Cerebellum (tissue), 4 donors: ENCODE measurements at places on chromosomes 4 and X.

GRCh38 chr4:7821245-7822136, 118.2 kb downstream of the AFAP1 start:
- no peak for DNase-seq

DNA sequence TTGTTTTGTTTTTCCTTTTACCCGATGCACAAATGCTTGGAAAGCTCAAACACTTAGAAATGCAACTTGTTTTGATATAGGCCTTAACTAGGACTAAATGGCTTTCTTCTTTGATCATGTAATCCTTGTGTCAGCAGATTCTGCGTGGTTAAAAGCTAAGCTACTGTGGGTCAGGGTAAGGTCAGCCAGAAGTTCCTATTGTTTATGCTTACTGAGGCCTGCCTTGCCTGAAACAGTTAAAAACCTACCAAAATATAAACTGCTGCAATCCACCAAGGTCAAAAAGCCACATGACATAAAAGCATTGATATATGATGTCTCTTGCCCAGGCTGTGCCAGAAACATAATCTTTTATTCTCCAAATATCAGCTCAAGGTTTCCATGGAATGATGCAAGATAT, 223.4 kb downstream of the FAM47B start:
- no peak for DNase-seq

DNA sequence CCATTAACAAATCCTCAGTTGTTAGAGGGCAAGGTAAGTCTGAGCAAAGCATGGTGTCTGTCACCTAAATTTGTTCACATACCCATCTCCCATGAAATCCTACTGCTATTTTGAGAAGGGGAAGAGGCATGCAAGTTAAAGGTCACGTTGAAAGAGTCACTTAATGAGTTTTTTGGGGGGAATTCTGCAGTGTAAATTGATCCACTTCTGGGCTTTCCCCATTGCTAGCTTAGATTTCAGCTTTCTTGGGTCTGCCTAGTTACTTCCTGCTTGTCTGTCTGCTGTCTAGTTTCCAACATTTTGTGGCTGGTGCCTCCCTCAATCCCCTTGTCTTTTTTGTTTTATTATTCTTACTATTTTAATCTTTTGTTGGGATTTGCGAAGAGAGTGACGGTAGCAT, 32.0 kb downstream of the CEP135 start:
- no peak for DNase-seq

DNA sequence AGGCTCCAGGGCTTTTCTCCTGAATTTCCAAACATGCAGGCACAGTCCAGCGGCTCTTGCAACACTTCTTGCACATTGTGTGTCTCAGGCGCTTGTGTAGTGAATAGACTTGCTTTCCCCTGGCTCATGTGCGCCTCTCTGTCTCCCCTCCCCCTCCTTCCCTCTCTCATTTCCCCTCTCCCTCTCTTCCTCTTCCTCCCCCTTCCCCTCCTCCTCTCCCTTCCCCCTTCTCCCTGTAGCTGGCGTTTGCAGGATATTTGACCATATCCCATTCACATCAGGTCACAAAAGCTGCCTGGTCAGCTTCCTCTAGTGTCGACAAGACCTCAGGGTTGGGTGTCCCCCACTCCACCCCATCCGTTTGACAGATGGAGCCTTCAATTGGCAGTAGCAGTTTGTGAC, 2.4 kb downstream of the CHST7 start:
- no peak for DNase-seq

DNA sequence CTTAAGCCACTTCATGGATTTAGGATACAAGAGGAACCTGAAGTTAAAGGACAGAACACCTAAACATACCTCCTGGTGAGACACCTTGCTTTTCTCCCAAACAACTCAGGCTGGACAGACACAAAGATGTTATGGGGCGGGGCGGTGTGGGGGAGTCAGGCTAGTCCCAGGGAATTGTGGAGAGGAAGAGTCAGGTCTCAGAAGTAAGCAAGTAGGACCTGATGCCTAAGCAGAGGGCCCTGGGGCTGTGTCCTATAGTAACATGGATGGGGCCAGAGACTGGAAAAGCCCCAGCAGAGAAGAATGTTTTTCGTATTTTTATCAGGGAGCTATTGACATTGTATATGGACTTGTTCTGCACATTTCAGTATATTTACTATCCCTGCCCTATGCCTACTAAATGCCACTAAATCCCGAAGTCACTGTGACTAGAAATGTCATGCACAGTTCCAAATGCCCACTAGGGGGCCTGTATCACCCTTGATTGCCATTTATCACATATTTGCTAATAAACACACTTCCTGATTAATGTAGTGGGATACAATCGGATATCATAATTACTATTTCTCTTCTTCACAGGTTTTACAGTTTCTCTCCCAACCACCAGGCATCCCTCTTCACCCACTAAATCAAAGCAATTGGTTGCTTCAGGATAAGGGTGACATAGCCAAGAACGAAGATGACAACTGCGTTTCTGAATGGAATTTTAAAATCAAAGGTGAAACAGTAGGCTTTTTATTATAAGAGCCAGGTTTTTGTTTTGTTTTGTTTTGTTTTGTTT, 23.8 kb upstream of the ARHGAP10 start:
- peak; percentile 6 for DNase-seq

DNA sequence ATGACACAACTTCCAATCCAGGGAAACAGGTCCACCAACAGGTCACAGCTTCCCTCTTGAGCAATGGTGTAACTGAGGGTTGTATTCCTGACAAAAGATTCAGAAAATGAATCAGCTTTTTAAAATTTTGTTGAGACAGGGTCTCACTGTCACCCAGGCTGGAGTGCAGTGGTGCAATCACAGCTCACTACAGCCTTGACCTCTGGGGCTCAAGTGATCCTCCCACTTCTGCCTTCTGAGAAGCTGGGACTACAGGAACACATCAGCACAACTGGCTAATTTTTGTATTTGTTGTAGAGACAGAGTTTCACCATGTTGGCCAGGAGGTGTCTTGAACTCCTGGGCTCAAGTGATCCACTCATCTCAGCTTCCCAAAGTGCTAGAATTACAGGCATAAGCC, 43.7 kb downstream of the SAT1 start:
- no peak for DNase-seq

- no peak for DNase-seq
Measured at GRCh38 chr4:120443116-120443515, 376.5 kb upstream of the MAD2L1 start.

GRCh38 chr4:111960241-111960667, 185.0 kb upstream of the FAM241A start:
- DNase-seq = no peak

DNA sequence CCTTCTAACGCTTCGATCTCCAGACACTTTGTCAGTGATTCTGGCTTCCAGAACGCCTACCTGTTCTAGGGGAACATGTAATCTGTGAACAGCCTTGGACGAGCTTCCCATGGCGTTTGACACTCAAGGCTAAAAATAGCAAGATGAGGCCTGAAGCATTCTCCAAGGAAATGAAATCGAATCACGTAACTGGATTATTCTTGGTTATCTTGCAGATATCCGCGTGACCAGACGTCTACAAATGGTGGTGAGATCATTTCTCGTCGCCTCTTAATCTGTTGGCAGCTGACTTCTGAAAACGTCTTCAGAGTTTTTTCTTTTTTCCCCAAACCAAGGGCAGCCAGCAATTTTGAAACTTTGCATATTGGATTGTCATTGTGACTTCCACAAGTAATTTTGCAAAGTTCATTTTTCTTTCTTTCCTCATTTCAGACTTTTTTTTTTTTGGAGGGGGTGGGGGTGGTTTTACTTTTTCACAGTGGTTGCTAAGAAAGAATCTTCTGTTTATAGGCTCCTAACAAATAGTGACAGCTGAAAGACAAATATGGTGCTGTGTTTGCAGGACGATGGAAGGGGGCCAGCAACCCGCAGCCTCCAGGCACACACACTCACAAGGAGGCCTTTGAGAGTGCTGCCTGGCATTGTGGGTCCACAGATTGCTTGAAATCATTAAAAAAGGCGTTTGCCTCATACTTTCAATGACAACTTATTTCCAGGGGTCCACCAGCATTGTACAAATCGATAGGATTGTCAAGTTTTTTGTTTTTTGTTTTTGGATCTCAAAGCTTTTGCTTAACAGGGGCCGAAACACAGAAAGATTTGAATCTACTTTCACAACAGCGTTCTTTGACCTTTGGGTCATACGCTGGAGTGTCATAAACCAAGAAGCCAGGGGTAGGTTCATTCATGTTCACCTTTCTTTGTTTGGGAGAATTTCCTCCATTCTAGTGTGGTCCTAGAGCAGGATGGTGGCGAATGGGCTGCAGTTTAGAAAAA, 32.4 kb upstream of the PDLIM3 start:
- DNase-seq = peak; percentile 58

DNA sequence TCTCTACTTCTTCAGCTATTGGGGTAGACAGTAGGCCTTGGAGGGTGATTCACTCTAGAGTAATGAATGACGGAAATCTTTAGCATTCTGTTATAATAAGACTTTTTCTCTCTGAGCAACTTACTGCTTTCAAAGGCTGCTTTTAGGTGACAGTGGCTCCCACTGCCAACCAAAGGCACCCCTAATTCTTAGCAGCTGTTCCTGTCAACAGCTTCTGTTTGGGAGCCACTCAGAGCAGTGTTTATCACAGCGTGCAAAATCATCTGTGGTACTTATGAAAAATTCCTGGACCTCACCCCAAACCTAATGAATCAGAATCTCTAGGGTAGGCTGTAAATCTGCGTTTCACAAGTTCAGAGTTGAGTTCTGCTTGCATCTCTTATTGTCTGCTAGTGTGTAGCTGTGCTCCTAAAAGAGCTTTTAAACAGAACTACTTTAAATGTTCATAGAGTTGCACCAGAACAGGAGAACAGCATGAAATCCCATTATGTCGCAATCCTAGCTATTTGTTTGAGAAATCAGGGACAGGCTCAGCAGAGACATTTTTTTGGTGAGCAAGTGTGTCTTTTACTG, 52.8 kb upstream of the POU4F2 start:
- no peak for DNase-seq

- no peak for DNase-seq
Measured at GRCh38 chr4:2671267-2671895, 84.8 kb downstream of the TNIP2 start.

GRCh38 chrX:25004485-25005032, 11.2 kb downstream of the ARX start:
- DNase-seq = no peak

DNA sequence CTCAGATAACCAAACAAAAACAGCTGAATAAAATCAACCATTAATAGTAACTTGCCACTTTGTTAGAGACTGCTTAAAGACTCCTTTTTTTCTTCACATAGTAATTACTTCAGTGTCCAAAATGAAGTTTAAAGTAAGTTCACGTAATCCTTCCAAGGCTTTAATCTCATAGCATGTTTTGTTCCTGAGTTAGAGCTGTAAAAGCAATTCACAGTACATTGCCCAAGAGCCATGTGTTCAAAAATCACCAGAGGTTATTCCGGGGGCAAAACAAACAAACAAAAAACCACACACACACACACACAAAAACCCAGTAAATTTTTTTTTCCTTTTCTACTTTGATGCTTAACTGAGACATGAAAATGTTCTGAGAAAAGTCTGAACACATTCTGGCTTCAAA, 6.1 kb downstream of the GPR82 start:
- DNase-seq = no peak

DNA sequence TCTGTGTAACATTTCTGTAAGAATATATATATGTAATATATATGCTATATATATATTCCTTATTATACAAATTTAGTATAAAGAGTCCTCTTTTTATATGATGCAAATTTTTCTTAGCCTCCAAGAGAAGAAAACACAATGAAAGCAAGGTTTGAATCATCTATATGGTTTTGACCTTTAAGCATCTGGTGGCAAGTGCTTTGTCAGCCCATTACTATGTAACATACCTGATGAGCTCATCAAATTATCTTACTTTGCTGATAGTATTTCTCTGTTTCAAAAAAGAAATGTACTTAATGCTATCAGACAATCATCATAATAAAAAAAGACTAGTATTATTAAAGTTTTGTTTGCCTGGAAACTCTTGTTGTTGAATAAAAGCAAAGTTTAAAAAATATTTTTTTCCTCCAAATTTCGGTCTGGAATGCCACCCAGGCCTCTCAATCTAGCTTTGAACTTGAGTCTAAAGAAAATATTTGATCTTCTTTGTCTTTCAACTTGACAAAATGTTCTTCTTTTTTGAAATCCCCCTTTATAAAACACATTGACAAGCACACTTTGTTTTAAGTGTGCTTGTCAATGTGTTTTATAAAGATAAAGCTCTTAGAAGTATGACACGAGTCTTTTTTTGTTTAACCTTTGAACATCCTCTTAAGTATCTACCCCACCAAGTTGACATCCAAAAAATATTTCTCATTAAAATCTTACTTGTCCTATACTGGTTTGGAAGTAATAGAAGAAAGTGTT, 26.2 kb downstream of the ZNF330 start:
- no peak for DNase-seq

DNA sequence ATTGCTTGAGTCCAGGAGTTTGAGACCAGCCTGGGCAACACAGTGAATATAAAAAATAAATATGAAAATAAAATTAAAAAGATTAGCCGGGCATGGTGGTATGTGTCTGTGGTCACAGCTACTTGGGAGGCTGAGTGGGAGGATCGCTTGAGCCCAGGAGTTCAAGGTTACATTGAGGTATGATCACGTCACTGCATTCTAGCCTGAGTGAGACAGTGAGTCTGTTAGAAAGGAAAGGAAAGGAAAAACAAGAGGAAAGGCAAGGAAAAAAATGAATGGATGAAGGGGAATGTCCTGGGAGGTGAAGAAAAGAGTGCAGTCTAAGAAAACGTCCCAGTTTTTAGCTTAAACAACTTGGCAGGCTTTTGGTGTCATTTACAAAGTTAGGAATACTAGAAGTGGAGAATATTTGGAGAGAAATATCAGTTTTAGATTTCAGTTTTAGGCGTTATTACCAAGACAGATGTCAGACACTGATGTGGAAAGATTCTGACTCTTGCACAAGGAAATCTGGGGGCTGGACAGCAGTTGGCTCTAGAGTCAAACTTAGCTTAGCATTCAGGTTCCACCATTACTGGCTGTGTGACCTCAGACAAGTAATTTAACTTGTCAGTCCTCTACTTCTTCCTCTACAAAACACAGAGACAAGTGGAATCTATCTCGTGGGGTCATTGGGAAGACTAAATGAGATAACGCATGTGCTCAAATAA, 139.0 kb downstream of the TSPAN5 start:
- no peak for DNase-seq

DNA sequence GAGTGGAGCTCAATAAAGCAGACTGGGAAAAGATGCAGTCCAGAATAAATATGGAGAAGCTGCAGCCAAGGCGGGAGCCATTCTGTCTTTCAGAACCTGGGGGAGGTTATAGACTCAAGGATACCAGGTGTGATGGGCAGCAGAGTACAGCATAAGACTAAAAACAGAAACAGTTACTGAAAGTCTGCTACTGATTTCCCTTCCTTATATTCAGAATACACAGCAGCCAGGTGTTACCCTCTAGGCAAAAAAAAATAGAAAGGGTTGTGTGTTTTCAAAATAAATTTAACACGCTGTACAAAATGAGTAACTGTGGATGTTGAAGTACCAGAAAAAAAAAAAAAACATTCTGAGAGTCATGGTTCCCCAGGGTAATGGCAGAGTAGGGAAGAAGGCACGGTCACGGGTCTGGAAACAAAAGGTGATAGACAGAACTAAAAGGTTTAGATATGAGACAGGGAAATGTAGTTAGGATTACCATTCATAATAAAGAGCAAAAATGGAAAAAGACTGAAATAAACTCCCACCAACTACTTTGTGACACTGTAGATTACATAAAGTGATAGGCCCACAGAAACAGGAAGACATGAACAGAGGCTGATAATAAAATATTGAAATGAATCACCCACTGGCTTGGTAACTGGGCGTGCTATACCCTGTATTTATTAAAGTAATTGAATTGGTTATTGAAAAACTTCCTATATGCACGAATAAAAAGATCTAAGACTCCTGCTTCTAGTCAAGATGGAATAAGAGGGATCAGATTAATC, 10.8 kb upstream of the HHIP start:
- no peak for DNase-seq

GRCh38 chr4:119478446-119479179, 150.0 kb downstream of the PDE5A start:
- no peak for DNase-seq
